Airway epithelial cell (primary cell): ENCODE measurements at places on chromosomes 6 and 20. TPM values are rescaled to one million over a fixed set of nuclear protein-coding genes. Genes with fewer than 3 reads are reported as not detected.

Gene TNXB
- total RNA-seq: under 0.01 and 0.05 TPM in 2 replicates

Gene FAM83C
- 1.2 and 3.2 TPM in 2 replicates for total RNA-seq

Gene BMP5
- not detected in 2 replicates for total RNA-seq

Gene ECT2L
- not detected in 2 replicates for total RNA-seq

Gene TUBB1
- not detected in 2 replicates for total RNA-seq

Gene GLP1R
- total RNA-seq: not detected in 2 replicates

Gene DEFB123
- not detected in 2 replicates for total RNA-seq

Gene PRSS16
- 1.7 and 7.6 TPM in 2 replicates for total RNA-seq
